ENCODE measurements at places on chromosomes 3 and 15. TPM values are rescaled to one million over a fixed set of nuclear protein-coding genes. Genes with fewer than 3 reads are reported as not detected.

DNA sequence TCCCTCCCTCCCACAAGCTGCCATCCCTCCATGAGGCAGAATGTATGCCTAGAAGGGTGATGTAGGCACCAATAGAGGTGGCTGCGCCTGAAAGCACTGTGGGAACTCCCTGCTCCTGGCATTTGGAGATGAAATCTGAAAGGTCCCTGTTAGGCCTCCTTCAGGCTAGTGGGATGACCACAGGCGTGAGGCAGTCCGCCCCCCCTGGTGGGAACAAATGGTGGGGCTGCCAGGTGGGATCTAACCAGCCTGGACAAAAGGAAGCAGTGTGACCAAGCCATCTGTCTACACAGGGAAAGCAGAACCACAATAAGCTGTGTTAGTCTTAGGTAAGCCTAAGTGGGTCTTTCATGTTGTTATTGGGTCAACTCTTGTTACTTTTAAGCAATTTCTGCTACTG is 25.3 kb downstream of the IL5RA start:
- no peak overlapping the region for H3K4me3 ChIP-seq
- no peak for DNase-seq
- H3K36me3 ChIP-seq: no peaks in the 10 kb centered on the region
- no peaks in the 10 kb centered on the region for H3K4me1 ChIP-seq
- H3K27me3 ChIP-seq: no peaks in the 10 kb centered on the region

RTP4 gene
- total RNA-seq: 0.98 TPM

DNA sequence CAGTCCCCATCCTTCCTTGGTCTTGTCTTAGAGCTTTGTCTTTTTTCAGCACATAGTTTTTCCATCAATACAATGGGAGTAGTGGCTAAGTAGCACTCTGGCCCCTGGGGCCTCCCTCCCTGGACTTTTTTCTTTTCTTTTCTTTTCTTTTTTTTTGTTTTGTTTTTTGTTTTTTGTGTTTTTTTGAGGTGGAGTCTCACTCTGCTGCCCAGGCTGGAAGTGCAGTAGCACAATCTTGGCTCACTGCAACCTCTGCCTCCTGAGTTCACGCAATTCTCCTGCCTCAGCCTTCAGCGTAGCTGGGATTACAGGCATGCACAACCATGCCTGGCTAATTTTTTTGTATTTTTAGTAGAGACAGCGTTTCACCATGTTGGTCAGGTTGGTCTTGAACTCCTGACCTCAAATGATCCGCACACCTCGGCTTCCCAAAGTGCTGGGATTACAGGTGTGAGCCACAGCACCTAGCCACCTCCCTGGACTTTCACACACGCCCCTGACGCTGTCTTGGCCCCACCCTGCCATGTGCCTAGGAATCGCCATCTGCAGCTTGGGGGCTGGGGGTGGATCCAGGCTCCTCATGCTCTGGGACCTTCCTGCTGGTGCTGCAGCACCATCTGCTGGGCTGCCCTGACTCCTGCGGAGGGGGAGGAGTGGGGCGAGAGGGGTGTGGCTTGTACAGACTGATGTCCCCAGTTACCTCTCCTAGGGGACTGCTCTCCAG is 2.8 kb downstream of the C15orf39 start:
- H3K27me3 ChIP-seq: no peaks in the 10 kb centered on the region
- peak; percentile 95 for DNase-seq
- peak overlapping the region; percentile 97 for H3K27ac ChIP-seq
- H3K4me1 ChIP-seq: peaks cover 85% of the 10 kb centered on the region
- H3K36me3 ChIP-seq: no peaks in the 10 kb centered on the region

PDCD7 gene
- total RNA-seq: 16.5 TPM

- no peaks in the 10 kb centered on the region for H3K36me3 ChIP-seq
- H3K4me3 ChIP-seq: no peak overlapping the region
- H3K27ac ChIP-seq: no peak overlapping the region
- H3K4me1 ChIP-seq: no peaks in the 10 kb centered on the region
- no peaks in the 10 kb centered on the region for H3K27me3 ChIP-seq
- no peak for DNase-seq
Measured at GRCh38 chr15:65330934-65331645, 26.6 kb downstream of the RNU5B-1 start.

DNA sequence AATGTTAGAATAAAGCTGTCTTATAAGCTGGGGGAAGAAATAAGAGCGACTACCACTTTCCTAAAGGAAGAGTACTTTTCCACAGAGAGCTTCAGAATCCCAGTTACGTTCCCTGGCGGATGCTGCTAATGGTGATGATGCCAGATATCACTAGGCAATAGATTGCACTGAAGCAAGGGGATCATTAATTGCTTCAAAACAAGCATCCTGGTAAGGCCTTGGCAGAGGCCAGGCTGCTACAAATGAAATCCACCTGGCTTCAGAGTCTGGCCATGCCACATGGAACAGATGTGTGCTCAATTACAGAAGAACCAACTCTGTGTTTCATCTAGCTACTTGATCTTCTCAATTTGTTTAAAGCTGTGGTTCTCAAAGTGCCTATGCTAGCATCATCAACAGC is 129.2 kb upstream of the IL12A start:
- DNase-seq: no peak
- H3K4me1 ChIP-seq: peaks cover 41% of the 10 kb centered on the region
- H3K4me3 ChIP-seq: no peak overlapping the region

Data from vagina (tissue), 2 donors.